Activated CD8-positive, alpha-beta memory T cell treated with anti-CD3 and anti-CD28 coated beads for 1 hour (primary cell): ENCODE measurements at places on chromosomes 5 and 9.

- no peak for DNase-seq
Observed at GRCh38 chr5:44821164-44821563, 12.4 kb downstream of the MRPS30 start.

- peak; percentile 61 for DNase-seq
Observed at GRCh38 chr9:111525056-111525977, at the start of gene ZNF483. Gene ZNF483 (plus strand): TSS chr9:111525179. CDS start chr9:111527396, 2,217 bp downstream.

- DNase-seq: no peak
Observed at GRCh38 chr9:16817002-16817401, 53.5 kb downstream of the BNC2 start.

DNA sequence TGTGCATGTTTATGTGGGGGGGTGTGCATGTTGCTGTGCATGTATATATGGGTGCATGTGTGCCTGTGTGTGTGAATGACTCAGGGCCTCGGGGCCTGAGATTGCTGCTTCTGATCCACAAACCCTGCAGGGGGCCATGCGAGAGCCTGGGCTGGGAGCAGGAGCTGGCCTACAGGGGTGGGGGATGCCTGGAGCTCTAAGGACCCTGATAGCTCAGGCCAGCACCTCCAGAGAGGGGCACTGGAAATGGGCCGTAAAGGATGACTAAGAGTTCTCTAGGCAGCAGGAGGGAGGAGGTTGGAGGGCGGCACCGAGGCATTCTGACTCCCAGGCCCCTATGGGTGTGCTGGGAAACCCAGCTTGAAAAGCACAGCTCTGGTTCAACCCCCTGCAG lies 6.9 kb upstream of the UBAC1 start:
- no peak for DNase-seq

DNA sequence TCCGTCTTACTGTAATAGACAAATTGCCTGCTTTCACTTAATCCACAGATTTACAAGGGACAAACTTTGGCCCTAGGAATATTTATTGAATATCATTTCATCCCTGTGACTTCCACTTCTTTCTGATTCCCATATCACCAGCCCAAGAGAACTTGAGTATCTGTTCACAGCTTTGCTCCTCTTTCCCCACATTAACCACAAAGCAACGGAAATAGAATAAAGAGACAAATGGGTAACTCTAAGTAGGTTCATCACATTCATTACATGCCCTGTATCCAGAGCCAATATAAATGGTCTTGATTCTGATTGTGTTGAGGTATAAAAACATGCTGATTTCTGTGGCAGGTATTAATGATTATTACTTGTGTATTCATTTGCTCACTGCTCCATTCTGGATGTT lies 41.9 kb downstream of the TMEM252 start:
- no peak for DNase-seq

DNA sequence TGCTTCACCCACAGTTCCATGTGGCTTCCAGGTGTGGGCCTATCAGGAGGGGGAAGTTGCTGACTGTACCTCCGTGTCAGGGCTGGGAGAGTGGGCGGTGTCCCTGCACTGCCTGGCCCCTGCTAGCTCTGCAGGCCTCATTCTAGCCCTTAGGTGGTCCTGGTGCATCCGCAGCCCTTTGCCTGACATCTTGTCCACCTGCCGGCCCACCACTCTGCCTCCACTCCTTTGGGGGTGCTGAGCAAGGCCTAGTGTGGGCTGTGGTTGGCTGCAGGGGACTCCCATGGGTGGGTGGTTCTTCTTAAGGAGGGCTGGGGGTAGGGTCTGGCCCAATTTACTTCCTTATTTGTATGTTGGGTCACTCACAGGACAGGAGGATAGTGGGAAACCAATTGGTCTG lies 66.9 kb downstream of the HSPA4 start:
- DNase-seq: no peak

- DNase-seq: no peak
Observed at GRCh38 chr5:143119291-143119769, 284.2 kb downstream of the NR3C1 start.

DNA sequence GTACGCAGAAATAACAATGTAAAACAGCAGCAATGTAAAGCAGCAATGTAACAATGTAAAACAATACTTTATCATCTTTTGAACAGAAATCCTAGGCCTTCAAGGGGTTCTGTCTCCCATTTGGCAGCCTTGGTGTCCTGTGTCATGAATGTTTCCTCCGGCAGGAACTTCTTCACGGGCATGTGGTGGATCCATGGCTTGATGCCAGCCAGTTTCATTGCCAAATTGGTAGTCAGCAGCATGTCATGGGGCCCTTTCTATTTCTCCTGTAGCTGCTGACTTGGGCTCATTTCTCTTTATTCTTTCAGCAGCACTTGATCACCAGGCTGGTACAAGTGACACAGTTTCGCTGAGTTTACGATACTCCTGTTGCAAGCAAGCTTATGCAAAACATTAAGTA lies 275.3 kb downstream of the HTR1A start:
- DNase-seq: no peak

GRCh38 chr9:100193078-100193477 lies 94.0 kb downstream of the INVS start:
- no peak for DNase-seq
